Stimulated activated CD4-positive, alpha-beta T cell treated with anti-CD3 and anti-CD28 coated beads, Interleukin-1b, Interleukin-23, amount 100 ng/mL, for 1 hour (primary cell): ENCODE measurements at places on chromosomes 11 and 22.

DNA sequence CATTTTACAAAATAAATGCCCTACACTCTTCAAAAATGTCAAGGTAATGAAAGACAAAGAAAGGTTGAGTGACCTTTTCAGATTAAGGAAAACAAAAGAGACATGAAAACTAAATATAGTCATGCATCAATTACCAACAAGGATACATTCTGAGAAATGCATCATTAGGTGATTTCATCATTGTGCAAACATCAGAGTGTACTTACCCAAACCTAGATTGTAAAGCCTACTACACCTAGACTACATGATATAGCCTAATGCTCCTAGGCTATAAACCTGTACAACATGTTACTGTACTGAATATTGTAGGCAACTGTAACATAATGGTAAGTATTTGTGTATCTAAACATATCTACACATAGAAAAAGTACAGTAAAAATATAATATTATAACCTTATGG is 26.7 kb downstream of the INTS4 start:
- DNase-seq: no peak

DNA sequence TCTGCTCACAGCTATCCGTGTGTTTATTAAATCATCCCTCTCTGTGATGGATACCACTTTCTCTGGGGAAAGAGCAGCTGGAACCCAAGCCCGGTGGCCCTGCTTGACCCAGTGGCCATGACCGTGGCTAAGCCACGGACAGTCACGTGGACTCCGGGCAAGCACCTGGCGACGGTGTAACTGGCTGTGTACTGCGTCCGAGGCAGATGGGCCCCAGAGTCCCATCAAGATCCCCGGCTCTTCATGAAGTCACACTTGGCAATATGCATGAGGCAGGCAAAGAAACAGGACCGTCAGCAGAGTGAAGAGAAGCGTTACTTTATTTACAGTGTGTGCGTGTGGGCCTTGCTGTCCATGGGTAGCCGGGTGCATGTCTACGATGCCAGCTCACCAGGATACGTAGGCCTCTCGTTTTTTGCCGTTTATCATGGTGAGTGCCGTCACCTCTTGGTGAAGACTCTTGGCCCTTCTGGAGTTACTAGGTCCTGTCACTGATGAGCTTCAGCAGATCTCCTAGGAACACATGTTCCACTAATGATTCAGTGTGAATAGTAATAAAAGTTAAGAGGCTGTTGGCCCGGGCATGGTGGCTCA is 366.3 kb downstream of the TBC1D22A start:
- no peak for DNase-seq

DNA sequence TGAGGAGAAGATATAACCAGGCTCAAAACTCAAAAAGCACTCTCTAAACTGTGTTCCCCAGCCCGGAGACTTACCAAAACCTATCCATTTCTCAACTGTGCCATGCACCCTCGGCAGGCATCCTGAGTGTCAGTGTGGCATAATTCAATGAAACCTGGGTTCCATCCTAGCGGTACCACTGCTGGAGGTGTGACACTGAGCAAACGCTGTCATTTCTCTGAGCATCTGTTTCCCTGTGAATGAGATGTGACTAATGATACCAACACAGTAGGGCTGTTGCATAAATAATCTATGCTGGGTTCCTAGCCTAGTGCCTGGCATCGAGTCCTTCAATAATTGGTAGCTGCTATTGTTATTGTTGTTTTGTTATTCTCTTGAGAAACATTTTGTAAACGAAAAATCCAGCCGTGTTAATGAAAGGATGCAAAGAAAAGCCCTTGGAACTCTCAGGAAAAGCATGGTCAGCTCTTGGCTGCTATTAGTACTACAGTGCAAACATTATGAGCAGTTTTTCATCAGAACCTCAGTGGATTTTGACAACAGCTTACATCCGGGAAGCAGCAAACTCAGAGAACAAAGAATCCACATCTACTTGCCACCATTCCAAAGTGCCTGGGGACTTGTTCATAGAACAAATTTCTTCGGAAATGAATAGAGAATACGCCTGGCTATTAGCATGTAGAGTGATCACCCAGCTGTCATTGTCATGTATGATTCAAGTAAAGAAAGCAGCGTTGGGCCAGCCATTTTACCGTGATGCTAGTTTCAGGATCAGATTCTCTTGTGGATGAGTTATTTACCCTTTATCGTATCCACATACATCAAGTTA is 53.7 kb downstream of the TECTA start:
- DNase-seq: no peak

- DNase-seq: no peak
These were observed 2.3 kb upstream of the INPPL1 start for GRCh38 chr11:72222106-72222891.

- DNase-seq: no peak
These were observed 46.1 kb upstream of the BLID start for GRCh38 chr11:122162095-122162494.

- DNase-seq: no peak
These were observed 805 bp upstream of the QSER1 start for GRCh38 chr11:32891657-32892354.

DNA sequence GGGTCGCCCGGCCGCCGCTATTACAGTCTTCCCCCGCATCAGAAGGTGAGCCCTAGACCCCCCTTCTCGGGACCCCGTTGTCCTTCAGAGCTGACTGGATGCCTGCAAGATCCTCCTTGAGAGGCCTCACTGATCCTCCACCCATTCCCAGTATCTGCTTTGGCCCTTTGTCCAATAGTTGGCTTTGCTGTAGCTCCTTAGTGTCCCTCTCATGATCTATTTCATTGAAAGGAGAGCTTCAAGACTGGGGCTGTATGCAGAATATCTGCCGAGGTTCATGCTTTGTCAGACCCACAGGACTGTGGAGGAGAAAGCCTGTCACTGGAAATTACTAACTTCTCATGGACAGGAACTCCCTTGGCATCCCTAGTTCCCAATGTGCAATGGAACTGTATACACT is 499 bp downstream of the DLAT start:
- DNase-seq: no peak

- no peak for DNase-seq
These were observed 60.4 kb downstream of the FEZ1 start for GRCh38 chr11:125435461-125436238.

DNA sequence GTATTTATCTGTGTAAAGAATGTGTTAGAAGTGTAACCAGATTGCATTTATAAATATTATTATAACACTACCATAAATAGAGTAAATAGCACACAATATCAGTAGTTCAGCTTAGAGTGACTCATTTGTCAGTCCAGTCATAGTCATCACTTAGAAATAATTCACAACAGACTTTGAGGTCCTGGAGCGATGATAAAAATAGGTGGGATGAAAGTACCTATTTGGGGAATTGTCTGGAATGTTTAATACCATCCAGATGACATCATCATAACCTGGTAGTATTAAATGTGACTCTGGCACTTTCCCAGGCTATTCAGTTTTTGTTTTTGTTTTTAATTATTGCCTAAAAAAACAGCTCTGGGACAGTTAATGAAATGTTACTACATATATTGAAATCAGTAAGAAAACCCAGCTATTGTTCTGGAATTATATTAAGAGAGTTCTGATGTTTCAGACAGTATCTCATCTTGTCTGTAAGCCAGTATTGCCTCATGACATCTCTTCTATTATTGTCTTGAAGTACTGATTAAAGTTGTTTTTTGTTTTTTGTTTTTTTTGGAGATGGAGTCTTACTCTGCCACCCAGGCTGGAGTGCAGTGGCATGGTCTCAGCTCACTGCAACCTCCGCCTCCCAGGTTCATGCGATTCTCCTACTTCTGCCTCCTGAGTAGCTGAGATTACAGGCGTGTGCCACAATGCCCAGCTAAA is 74.8 kb downstream of the SIK2 start:
- no peak for DNase-seq

GRCh38 chr11:88631497-88631896 is 294.0 kb upstream of the CTSC start:
- DNase-seq: no peak

GRCh38 chr11:61890529-61891330 is 615 bp downstream of the FADS3 start:
- DNase-seq: no peak

DNA sequence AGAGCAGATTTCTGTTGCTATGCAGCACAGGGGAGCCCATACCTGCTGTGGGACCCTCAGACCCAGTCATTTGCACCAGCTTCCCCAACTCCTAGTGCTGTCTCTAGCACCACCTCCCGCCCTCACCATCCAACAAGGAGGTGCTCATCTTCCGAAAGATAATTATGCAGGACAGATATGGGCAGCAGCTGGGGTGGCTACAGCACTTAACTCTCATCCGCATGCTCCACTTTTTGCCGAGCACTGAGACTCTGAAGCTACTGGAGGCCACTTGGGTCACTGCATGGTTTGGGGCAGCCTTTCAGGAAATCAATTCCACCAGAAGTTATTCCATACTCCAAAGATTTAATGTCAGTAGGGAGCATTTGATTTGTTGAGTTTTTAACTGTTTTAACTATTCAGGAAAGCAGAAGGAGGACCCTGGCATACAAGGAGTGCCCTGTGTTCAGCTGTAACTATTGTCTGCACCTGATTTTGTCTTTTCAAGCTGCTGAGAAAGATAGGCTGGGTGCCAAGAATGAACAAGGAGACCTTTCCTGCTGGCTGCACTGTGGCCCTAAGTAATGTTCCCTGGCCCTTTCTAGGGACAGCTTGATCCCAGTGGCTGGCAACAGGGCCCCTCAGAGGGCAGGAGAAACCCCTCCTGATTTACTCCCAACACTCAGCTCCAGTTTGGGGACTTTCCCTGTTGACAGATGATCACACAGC is 67.3 kb upstream of the CSNK2A3 start:
- DNase-seq: no peak

GRCh38 chr11:131301306-131301705 is 69.1 kb upstream of the NTM start:
- no peak for DNase-seq

GRCh38 chr22:27094633-27095308 is 437.4 kb downstream of the MIAT start:
- DNase-seq: no peak

GRCh38 chr11:122808478-122808869 is 29.8 kb upstream of the CRTAM start:
- DNase-seq: no peak

- no peak for DNase-seq
These were observed 387.5 kb upstream of the NARS2 start for GRCh38 chr11:78961937-78962701.

- no peak for DNase-seq
These were observed 20.7 kb downstream of the CHID1 start for GRCh38 chr11:889687-890475.

- DNase-seq: no peak
These were observed 547.1 kb downstream of the RAB38 start for GRCh38 chr11:87628026-87628580.

GRCh38 chr22:24459911-24460310 is 32.5 kb downstream of the ADORA2A start:
- DNase-seq: no peak

- DNase-seq: no peak
These were observed 60.6 kb upstream of the CD44 start for GRCh38 chr11:35078470-35078735.

DNA sequence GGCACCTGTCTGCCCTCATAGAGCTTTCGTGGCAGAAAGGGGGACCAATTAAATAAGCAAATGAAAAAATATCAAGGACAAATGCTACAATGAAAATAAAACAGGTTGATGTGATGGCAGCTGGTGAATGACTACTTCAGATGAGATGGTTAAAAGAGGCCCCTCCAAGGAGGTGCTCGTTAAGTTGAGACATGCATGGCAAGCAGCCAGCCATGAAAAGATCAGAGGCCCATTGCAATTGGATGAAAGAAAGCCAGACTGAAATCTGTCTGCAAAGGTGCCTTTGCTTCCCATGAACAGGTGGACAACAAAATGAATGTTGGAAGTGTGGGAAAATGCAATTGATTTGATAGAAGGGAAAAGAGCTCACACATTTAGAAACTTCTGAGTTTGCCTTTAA is 848 bp upstream of the TRPC6 start:
- no peak for DNase-seq

DNA sequence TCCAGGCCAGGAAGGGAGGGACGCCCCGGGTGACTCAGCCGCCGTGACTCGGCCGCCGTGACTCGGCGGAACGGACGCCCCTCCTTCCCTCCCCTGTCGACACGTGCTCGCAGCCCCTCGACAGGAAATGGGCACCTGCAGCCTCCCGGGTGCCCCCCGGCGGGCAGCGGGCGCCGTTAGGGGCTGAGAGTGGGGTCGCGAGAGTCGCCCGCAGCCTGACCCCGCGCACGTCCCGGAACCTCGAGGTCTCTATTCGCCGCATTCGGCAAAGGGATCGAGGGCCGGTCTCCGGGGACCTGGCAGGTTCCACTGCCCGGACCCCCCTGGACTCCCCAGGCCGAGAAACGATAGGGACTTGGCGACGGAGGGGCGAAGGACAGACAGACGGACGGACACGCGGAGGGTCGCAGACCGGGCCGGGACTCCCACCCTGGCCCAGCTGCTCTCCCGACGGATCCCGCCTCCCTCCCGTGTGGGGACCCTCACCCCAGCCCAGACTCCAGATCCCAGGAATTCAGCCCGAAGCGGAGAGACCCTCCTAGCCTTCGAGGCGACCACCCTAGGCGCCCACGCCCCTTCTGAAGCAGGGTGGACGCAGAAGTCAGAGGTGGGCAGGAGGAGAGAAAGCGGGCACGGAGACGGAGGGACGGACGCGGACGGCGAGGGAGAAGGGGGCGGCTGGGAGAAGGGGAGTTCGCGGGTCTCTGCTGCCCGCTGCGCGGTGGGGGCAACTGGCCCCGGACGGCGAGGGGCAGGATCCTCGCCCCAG is 648 bp downstream of the FOSL1 start:
- no peak for DNase-seq
